GM23338 (cell line): ENCODE measurements at places on chromosomes 7 and 10. TPM values are rescaled to one million over a fixed set of nuclear protein-coding genes. Genes with fewer than 3 reads are reported as not detected.

The SLC18A2 gene
- total RNA-seq: 7.8 and 8.7 TPM in 2 replicates

The ASIC3 gene
- total RNA-seq: 0.54 and 0.90 TPM in 2 replicates

- DNase-seq: no peak
- H3K36me3 ChIP-seq: no peaks in the 10 kb centered on the region
- H3K4me3 ChIP-seq: peak overlapping the region; percentile 51
- H3K27me3 ChIP-seq: no peaks in the 10 kb centered on the region
- H3K4me1 ChIP-seq: peaks cover 43% of the 10 kb centered on the region
- peak overlapping the region; percentile 78 for H3K27ac ChIP-seq
Measured at GRCh38 chr10:63522277-63522687, 1.1 kb downstream of the REEP3 start.

The CTNNA3 gene
- 0.50 and 3.3 TPM in 2 replicates for total RNA-seq

DNA sequence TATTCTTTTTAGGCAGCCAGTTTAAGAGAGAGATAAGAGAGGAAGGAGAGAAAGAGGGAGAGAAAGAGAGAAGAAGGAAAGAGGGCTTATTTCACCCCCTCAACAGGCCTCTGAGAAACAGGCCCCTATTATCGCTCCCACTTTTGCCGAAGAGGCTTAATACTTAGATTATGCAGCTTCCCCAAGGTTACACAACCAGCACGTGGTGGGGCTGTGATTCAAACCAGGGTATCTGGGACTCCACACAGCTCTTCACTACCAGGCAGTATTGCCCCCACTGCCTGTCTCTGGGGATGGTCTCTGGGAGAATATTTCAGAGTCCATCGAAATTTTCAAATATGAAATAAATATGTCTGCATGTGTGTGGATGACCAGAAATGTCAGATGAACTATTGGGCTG is 3.0 kb downstream of the GIMAP1 start:
- DNase-seq: no peak
- H3K4me1 ChIP-seq: no peaks in the 10 kb centered on the region
- peaks cover 32% of the 10 kb centered on the region for H3K27me3 ChIP-seq
- H3K27ac ChIP-seq: no peak overlapping the region

DNA sequence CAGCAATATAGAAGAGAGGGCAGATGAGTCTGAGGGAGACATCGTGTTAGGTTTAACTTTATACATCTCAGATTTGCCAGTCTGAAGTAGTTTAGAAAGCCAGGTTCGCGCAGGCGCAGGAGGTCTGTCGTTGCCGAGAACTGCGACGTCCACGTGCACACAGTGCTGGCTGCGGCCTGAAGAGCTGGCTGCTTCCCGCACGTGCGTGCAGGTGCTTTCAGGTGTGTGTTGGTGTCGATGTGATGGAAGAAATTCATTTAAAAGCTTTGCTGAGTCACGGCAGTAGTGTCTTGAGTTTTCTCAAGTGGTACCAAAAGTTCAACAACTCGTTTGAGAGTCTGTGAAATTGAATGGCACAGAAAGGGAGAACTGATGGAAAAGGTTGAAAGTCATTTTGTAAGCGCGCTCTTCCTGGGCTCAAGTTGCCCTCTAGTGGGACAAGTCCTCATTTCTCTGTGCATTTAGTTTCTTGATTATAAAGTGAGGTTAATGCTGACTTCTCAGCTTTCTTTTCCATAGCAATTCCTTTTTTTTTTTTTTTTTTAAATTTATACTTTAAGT is 18.6 kb downstream of the WDR37 start:
- no peaks in the 10 kb centered on the region for H3K27me3 ChIP-seq
- DNase-seq: peak; percentile 41
- no peak overlapping the region for H3K27ac ChIP-seq
- H3K4me1 ChIP-seq: no peaks in the 10 kb centered on the region; the same call in 1 of the 2 replicates
- no peak overlapping the region for H3K4me3 ChIP-seq

The SFTPA1 gene
- not detected in 2 replicates for total RNA-seq

- H3K27me3 ChIP-seq: no peaks in the 10 kb centered on the region
- H3K36me3 ChIP-seq: peaks cover 19% of the 10 kb centered on the region; the same call in 1 of the 2 replicates
- no peak overlapping the region for H3K4me3 ChIP-seq
- H3K27ac ChIP-seq: no peak overlapping the region
- H3K4me1 ChIP-seq: no peaks in the 10 kb centered on the region
Measured at GRCh38 chr7:140333223-140333622, 65.1 kb downstream of the SLC37A3 start.

The CPXM2 gene
- total RNA-seq: 5.3 and 8.1 TPM in 2 replicates

GRCh38 chr10:109239371-109239770 is 683.9 kb downstream of the XPNPEP1 start:
- DNase-seq: no peak
- no peaks in the 10 kb centered on the region for H3K27me3 ChIP-seq
- no peaks in the 10 kb centered on the region for H3K4me1 ChIP-seq
- no peaks in the 10 kb centered on the region for H3K36me3 ChIP-seq

GRCh38 chr10:3071405-3072198 is 4.3 kb downstream of the PFKP start:
- H3K4me1 ChIP-seq: peaks cover 23% of the 10 kb centered on the region
- peaks cover 4% of the 10 kb centered on the region for H3K27me3 ChIP-seq
- H3K36me3 ChIP-seq: peaks cover 4% of the 10 kb centered on the region; the same call in 1 of the 2 replicates
- no peak overlapping the region for H3K4me3 ChIP-seq
- H3K27ac ChIP-seq: no peak overlapping the region

DNA sequence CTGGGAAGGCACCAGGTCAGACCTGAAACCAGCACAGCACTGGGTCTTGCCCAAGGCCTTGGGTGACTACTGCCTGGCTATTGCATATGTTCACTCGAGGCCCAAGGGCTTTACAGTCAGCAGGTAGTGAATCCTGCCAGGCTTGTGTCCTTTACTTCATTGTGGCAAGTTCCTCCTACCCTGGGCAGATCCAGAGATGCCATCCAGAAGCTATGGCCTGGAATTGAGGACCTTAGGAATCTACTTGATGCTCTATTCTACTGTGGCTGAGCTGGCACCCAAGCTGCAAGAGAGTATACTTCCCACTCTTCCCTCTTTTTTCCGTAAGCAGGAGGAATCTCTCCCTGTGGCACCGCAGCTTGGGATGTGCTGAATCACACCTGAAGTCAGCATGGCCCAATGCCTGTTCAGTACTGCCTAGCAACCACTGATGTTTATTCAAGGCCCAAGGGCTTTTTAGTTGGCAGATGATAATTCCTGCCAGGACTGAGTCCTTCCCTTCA is 246.7 kb upstream of the CTBP2 start:
- H3K4me1 ChIP-seq: no peaks in the 10 kb centered on the region
- H3K36me3 ChIP-seq: peaks cover 3% of the 10 kb centered on the region; the same call in 1 of the 2 replicates
- H3K27me3 ChIP-seq: no peaks in the 10 kb centered on the region

- H3K4me3 ChIP-seq: no peak overlapping the region
- H3K36me3 ChIP-seq: peaks cover 1% of the 10 kb centered on the region; the same call in 1 of the 2 replicates
- no peak overlapping the region for H3K27ac ChIP-seq
- peaks cover 11% of the 10 kb centered on the region; the same call in 1 of the 2 replicates for H3K4me1 ChIP-seq
Measured at GRCh38 chr7:6007386-6007785, 1.5 kb downstream of the PMS2 start.

The SDK1 gene
- 5.1 and 10.0 TPM in 2 replicates for total RNA-seq

The TFR2 gene
- total RNA-seq: 4.2 and 5.6 TPM in 2 replicates

The SFMBT2 gene
- total RNA-seq: 6.7 and 7.4 TPM in 2 replicates

DNA sequence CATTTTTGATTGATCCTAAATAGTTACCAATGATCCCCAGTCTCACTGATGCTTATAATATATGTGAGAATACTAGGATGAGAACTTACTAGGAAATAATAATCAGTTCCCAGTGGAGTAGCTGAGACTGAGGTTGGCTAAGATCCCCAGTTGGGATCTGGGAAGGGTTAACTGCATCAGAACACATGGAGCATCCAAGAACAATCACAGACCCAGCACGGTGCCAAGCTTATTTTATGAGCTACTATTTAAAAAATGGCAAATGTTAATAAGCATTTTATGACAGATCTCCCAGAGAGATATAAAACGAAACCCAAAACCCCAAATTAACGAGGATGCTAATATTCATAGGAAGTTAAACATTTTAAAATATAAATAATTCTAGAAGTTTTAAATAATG is 379.5 kb downstream of the THSD7A start:
- H3K4me1 ChIP-seq: no peaks in the 10 kb centered on the region
- no peaks in the 10 kb centered on the region for H3K27me3 ChIP-seq
- no peak overlapping the region for H3K4me3 ChIP-seq
- no peak for DNase-seq
- no peak overlapping the region for H3K27ac ChIP-seq

- H3K27me3 ChIP-seq: no peaks in the 10 kb centered on the region
- H3K4me3 ChIP-seq: no peak overlapping the region
- no peaks in the 10 kb centered on the region for H3K4me1 ChIP-seq
Measured at GRCh38 chr7:11807000-11807399, 25.0 kb downstream of the THSD7A start.
